ENCODE measurements at places on chromosomes 12 and 14.

- peak; percentile 57 for DNase-seq
Observed at GRCh38 chr12:121712190-121712460, 427 bp upstream of the TMEM120B start.

DNA sequence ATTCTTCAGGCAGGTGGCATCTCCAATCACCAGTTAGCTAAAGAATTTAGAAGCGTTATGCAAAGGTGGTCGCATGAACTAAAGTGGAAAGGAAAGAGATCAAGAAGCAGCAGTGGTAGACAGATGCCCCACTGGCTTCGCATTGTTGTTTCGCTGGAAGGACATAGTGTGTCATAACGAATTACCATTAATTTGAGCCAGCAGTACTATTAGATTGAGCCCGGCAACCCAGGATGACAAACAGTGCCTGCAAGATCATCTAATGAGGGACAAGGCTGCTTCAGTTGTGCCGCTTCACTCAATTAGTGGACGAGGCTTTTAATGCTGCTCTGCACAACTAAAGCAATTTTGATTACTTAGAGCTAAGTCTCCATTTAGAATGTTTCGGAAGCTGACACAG, 274.5 kb upstream of the SOX5 start:
- DNase-seq = no peak

DNA sequence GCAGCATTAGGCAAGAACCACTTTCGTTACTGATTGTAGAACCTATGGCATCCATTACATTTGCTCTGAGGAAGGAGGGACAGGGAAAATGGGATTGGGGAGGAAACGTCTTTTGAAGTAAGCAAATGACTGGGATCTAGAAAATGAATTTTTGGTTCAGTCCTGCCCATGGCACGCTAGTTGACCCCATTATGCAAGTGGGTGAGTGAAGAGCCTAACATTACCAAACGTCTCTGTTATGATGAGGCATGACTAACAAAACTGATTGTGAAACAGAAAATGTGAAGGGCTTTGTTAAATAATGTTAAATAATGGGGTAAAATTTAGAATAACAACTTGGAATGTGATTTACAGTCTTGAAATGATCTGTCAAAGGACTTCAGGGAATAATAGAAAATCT, 38.9 kb downstream of the CPSF2 start:
- no peak for DNase-seq

- no peak for DNase-seq
Observed at GRCh38 chr14:80620434-80620833, 321.1 kb downstream of the CEP128 start.

DNA sequence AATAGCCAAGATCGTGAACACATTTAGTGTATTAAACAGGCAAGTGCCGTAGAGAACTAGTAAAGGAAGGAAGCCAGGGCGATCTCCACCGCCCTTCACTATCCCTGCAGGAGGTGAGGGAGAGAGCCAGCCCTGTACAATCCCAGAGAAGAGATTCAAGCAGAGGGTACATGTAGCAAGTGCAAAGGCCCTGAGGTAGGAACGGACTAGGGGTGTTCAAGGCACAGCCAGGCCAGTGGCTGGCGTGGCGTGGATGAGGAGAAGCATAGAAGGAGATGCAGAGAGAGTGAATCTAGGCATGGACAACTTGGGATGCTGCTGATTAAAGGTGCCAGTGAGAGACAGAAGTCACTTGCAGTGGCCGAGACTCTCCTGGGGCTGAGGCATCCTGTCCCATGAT, 39.1 kb upstream of the ESRRB start:
- no peak for DNase-seq

DNA sequence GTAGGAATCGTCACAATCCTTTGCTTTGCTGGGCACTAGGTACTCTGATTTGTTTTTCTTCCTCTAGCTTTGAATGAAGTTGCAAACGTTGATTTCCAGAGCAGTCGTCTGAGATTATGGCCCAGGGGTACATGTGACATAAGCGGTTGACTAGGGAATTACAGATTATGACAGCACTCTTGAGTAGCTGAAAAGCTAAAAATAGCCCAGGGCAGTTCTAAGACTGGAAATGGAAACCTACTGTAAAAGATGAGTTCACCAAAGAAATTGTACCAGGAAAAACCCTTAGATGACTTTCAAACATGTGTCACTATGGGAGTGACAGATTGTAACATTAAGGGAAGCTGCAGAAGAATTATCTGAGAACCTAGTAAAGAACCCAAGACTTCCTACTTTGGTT, 108.5 kb downstream of the ANO6 start:
- no peak for DNase-seq

GRCh38 chr14:44099743-44100488, 407.2 kb downstream of the FSCB start:
- DNase-seq = no peak

DNA sequence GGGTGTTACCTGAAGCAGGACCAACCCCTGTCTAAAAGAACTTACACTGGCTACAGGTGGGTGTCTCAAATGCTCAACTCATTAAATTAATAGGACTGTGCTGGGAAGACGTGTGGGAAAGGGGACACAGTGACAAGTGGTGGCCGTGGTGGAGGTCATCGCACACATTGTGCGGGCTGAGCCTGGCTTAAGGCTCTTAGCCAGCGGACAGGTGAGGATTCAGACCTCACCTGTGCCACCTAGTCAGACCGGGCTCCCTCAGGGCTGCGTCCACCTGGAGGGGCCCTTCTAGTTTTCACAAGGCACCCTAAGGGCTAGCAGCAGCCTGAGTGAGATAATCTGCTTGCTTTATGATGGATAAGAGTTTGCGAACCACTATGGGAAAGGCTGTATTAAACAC, 125.2 kb upstream of the FKBP4 start:
- DNase-seq = no peak

GRCh38 chr14:70188322-70188658, 461 bp downstream of the SLC8A3 start:
- no peak for DNase-seq

DNA sequence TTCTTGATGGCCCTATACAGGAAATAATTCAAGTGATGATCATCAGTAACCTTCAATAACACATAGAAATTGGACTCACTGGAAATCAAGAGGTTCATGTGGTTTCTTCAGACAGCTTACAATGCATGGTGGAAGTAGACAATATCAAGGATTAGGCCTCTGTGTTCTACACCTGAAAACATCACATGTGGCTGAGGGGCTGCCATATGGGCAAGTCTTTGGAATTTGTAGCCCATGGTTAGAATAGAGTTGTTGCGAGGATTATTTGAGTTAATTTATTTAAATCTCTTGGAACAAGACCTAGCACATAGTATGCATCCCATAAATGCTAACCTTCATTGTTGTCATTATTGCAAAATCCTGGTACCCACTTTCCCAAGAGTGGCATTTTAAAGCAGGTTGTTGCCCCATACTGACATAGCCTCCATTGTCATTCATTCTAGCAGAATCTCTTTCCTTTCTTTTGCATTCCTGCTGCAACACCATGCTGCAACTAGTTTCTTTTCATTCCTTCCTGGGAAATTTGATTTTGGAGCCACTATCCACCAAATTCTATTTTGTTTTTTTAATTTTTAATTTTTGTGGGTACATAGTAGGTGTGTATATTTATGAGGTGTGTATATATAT, 352.7 kb upstream of the NAV3 start:
- no peak for DNase-seq

GRCh38 chr12:66999141-66999540, 270.0 kb upstream of the CAND1 start:
- DNase-seq = no peak

DNA sequence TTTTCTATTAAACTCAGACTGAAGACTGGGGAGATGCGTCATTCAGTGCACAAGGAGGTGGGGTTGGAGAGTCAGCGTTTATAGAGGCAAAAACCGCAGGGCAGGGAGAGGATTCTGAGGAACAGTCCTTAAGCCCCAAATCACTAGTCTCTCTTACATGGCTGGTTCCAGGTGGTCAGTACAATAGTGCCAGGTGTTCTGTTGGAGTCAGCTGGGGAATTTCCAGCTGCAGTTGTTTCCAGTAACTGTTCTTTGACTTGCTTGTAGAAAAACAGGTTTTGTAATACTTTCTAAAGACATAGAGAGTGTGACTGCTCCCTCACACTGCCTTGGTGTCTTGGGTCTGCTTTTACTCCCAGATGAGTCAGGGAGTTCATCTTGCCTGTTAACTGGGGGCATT, 192.2 kb downstream of the TMTC3 start:
- no peak for DNase-seq

DNA sequence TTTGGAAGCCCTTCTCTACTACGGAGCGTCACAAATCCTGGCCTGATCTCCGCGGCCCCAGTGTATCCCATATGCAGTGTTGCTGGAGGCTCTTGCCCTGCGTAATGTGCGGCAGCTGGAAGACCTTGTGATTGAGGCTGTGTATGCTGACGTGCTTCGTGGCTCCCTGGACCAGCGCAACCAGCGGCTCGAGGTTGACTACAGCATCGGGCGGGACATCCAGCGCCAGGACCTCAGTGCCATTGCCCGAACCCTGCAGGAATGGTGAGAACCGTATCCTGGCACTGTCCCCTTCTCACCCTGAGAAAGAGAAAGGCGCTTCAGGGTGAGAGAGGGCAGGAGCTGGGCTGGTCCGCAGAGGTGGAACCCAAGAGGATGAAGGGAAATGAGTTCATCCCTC, 5.3 kb downstream of the COPS7A start:
- no peak for DNase-seq

- no peak for DNase-seq
Observed at GRCh38 chr14:55066223-55066622, 14.8 kb downstream of the MAPK1IP1L start.

DNA sequence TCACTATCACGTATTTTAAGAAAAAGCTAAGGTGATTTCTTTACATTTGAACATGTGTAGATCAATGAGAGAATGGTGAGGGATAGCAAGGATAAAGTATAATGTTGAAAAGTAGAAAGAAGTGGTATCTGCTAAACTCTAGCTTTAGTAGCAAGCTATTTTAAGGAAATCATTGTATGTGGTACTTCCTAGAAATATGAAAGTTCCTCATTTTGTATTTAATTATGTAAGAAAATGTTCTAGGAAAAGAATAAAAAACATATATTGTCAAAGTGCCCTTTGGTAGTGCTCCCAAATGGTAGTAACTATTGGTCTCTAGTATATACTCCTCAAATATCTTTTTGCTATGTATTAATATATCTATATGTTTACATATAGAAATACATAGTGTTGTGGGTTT, 35.7 kb downstream of the RAB21 start:
- DNase-seq = no peak

DNA sequence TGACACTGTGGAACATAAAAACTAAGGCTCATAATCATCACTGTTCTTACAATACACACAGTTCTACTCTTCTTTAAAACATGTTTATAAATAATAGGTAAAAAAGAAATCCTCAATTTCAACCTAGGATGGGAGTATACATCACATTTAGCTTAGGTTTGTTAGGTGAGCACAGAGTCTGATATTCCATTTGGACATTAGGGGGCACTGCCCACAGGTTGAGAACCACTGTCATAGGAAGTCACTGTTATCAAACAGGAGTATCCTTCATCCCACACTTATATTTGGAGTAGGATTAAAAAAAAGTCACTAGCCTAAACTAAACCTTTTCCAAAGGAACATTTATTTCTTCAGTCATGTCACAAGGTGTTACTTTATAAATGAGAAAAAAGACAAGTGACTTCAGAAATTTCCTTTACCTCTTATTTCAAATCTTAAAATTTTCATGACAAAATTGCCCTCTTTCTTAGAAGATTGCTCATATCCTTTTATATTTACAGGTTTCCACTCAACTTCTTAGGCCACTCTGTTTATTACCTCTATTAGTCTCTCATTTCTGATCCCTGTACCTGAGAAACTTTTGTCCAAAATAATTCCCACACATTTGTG, 240.6 kb downstream of the CPNE8 start:
- no peak for DNase-seq

All from aorta (tissue), 5 donors.